ENCODE measurements at places on chromosomes 11 and 22. TPM values are rescaled to one million over a fixed set of nuclear protein-coding genes. Genes with fewer than 3 reads are reported as not detected.

LMNTD2 gene
- 4.7 TPM for total RNA-seq

OR6X1 gene
- total RNA-seq = not detected

DMC1 gene
- total RNA-seq = 0.75 TPM

PRDM11 gene
- 9.5 TPM for total RNA-seq

ADAMTS15 gene
- total RNA-seq = 3.9 TPM
